ENCODE measurements at places on chromosomes 5 and 9.

GRCh38 chr9:20783057-20784038, 99.3 kb downstream of the FOCAD start:
- no peak for DNase-seq

- DNase-seq: no peak
Measured at GRCh38 chr5:1480217-1480616, 35.0 kb upstream of the SLC6A3 start.

DNA sequence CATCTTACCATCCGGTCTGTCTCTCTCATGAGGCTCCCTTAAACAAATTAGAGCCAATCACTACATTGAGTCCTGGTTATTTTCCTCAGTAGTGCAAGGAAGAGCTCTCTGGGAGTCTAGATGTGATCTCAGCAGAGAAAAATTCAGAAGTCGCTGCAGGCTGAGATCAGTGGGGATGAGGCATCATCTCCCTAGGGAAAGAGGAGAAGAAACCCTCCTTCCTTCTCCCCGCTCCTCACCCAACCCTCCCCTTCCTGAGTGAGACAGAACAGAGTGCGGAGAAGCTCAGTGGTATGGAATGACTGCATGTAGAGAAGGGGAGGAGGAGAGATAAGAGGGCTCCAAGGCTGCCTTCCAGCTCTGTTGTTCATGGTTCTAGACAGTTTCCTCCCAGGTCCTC, 80.5 kb downstream of the PAPPA start:
- peak; percentile 93 for DNase-seq

GRCh38 chr5:136199408-136199807, 6.4 kb upstream of the SMIM32 start:
- DNase-seq: no peak
